ENCODE measurements at places on chromosomes 3 and 15.
A peak's percentile ranks its signal among the peaks of the same experiment; 100 is the strongest.

DNA sequence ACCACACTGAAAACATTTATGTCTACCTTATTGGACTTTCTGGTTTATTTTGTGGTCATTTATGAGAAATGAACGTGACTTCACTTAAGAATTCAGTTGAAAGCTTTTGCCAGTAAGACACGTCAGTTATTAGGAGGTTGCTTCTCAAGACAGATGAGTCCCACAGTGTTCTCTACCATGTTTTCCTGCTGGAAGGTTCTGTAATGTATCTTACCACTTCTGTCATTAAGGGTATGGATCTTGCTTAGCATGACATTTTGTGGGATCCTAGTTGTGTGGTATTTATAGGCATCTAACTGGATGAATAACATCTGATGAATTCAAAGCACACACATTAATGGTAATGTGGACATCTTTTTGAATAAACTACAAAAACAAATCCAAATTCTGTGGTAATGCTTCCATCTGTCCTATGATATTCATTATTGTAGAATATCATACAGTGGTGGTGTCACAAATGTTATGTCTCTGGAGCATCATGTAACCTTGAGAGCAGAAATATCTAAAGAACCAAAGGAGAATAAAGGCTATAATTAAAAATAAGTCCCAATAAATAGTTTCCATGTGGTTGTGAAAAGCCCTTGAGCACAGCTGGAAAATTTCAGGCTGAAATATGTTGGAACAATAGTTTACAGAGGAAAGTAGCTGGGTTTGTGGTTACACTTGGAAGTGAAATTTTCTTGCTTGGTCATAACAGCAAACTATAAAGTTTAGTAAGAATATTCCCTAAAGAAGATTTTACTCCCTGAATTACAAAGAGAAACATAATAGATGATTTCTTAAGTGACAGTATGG, 61.5 kb downstream of the C3orf38 start:
- DNase-seq, result no peak

DNA sequence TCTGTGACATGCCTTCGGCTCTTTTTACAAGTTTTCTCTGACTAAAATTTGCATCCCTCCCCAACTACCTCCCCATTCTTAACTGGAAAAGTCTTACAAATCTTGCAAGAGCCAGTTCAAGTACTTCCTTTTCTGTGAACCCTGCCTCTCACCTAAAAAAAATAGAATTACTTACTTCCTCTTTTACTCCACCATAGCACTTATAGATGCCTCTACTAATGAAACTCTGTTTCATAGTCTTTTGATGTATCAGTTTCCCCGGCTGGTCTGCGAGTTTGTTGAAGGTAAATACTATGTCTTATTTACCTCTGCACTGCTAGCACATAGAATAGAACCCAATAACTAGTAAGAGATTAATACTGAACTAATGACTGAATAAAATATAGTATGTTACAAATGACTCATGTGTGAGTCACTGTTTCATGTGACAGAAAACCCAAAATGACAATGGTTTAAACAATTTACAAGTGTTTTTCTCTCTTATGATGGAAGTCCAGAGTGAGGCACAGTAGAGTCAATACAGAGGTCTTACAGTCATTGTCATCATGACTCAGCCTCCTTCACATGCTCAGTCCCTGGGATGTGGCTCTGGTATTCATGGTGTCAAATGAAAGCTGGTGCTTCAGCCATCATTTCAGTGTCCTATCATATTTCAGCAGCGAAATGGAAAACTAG, 393.5 kb downstream of the RSL24D1 start:
- no peak for DNase-seq

DNA sequence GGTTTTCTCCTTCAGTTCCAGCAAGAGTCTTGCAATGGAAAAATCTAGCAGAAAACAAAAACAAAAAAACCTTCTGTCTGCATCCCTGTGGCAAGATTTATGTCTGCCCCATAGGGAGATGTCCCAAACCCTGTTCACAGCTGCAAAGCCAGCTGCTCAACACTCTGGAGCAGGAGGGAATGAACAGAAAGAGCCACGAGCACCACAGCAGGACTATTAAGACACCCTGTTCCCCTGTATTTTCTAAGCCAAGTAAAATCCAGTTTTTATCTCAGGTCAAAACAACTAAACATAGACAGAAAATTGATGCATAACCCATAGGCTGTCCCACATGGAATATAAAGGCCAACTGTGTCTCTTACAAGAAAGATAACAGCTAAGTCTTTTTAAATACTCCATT, 357.9 kb downstream of the LSAMP start:
- no peak for DNase-seq

DNA sequence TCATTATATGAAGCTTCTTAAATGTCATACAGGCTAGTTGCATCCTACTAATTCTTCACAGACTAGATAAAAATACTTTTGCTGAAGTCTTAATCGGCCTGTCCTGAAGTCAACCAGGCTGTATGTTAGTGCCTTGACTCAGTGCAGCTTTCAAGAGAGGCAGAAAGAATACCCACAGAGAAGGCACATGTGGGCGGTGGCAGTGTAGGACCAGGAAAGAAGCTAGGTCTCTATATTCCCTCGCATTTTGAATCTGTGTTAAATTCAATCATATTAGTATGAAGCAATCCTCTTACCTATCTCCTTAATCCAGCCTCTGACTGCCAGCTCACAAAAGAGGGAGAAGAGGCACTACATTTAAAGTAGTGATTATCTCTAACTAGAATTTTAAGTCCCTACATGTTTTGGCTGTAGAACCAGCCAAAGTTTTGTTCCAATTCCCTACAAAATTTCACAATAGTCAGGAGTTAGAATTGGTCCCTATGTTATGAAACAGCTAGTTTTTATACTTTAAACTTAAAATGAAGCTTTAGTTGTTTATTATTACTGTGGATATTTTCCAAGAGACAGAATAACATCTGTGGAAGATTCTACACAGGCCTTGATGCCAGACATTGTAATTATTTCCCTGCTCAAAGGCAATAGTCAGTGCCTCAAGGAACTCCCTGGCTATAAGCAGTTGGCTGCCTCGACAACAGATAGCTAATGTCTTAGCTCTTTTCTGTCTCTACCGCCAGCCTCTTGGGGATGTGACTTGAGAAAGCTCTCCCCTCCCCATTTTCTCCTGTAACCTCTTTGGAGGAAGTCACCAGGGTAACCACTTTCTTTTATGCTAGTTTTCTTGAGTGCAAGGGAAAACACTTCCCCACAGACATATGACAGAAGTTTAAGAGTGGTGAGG, 31.9 kb downstream of the CRTC3 start:
- no peak for DNase-seq

DNA sequence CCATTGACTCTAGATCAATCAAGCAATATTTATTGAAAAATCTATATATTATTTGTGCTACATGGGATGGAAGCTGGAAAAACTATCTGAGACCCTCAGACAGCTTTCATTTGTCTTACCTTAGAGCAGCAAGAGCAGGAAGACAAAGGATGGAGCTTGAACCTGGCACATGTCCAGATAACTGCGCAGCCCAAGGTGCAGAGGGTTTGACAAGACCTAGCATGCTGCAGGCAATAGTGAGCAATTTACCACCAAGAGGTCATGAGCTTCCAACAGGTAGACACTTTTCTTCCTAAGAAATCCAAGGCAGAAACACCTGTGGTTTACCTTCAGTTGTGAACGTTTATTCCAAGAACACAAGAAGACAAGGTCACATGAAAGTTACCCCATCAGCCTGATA, 214.7 kb upstream of the NECTIN3 start:
- no peak for DNase-seq

DNA sequence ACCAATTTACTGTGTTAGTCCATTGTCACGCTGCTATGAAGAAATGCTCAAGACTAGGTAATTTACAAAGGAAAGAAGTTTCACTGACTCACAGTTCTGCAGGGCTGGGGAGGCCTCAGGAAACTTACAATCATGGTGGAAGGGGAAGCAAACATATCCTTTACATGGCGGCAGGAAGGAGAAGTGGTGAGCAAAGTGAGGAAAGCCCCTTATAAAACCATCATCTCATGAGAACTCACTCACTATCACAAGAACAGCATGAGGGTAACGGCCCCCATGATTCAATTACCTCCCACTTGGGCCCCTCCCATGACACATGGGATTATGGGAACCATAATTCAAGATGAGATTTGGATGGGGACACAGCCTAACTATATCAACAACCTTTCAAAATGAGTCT, 20.2 kb downstream of the USF3 start:
- DNase-seq, result no peak

DNA sequence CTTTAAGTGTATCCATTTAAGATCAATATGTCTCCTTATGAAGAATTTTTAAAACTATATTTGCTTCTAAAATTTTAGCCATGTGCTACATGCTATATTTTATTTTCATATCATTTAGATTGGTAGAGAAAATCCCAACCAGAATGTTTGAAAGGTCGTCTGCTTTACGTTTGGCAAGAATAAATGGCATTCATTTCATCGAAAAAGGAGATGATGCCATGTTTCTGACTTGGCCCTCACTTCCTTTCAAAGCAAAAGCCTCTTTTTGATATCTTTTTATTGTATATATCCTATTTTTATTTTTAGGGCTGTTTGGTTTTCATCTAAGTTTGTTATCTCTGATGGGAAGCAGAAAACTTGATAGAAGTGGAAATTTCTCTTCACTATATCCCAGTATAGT, 176.2 kb downstream of the PLCL2 start:
- no peak for DNase-seq

GRCh38 chr15:59203657-59204056, 3.0 kb upstream of the LDHAL6B start:
- no peak for DNase-seq

DNA sequence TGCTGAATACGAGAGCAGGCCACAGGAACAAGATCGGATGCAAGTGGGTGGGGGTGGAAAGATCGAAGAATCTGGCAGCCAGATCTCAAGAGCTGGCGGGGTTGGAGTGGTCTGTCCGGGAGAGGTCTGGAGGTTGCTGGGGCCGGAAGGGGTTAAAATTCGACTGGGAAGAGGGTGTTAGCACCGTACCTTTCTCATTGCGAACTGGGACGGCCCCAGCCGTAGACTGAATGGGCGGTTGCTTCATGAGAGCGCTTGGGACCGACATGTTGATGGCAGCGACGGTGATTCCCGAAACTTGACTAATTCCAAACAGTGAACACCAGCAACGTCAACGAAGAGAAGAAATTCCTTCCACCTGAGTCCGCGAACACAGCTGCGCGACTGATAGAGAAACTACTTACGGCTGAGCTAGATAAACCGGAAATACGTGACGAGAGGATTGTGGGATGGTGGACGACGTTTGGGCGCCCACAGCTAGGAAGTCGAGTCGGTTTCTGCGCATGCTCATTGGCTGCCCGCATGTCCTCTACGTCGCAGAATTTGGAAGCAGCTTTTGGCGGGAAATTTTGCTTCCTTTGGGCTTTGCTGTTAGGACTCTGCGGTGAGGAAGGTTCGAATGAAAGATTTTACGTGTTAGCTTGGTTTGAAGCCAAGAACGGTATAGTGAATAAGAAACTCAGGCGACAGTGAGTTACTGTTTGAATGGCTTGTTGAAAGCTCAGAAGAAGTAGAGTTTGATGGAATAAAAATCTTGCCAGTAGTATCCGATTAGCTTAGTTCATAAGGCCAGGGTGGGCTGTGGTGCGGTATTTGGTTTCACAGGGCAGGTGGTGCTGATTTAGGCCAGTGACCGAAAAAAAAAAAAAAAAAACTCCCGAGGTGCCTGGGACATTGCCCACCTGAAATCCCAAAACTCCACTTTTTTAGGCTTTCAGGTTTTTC, at the start of gene MFAP1:
TSS of gene MFAP1 (minus strand) at position 389 of the 945 bp plus-strand sequence. CDS start at position 268, 121 bp downstream.
- DNase-seq, result peak; percentile 95

DNA sequence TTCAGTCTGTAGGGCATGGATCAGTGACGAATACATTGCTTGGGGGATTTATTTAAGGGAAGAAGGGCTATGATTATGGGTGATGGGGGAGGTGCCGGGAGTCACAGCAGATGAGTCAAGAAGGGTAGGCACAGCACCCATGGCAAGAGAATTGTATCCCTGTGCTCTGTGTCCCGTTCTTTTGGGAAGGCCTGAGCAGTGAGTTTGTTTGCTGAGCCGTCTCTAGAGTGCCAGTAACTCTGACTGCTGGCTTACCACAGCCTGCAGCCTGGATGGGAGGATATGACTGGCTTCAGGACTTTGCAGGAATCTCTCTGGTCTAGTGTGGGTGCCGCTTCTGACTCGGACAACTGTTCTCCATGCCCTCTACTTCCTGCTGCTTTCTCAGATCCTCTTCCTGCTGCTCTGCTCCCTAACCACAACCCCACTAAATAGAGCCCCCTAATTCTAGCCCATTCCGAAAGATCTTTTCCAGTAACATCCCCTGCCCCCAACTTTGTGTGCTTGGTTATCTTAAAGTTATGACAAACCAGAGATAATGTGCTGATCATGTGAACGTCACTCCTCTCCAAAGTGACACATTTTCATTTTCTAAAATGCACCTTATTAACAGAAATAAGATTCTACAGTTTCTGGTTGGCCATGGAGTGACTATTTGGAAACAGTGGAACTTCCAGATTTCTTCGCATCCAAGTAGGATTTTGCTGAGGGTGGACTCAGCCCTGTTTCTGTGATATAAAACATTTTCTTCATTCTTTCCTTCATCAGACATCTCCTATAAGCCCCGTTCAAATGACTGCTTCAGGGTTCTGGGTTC, 239.0 kb downstream of the SLCO3A1 start:
- DNase-seq, result peak; percentile 8

- no peak for DNase-seq
Measured at GRCh38 chr3:49791571-49791970, 5.2 kb upstream of the IP6K1 start.

DNA sequence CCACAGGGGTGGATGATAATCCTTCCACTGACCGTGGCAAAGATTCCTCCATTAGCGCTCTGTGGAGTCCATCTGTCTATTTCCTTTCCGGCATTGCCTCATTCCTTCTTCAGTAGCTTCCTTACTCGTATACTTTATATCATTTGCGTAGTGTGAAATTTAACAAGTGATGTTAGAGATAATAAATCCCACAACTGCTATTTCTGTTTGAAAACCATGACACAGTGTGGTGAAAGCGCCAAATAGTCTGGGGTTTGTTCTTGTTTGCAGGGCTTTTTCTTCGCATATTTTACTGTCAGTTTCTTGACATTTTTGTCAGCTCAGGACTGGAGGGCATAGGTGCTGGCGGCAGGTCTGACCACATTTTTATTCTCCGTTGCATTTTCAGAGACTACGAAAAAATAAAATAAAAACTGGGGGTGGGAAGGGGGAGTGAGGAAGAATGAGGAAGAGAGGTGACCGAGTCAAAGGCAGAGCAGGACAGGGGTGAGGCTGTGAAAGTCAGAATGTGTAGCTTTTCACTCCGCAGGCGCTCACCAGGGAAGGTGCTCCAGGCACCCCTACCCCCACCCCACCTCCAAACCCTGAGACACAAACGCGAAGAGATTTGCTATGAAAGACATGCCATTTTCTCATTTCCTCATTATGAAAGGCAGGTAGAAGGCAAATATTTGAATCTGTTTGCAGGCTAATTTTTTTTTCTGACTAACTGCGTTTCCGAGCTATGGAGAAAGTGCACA, 965.0 kb downstream of the MCTP2 start:
- DNase-seq, result no peak

DNA sequence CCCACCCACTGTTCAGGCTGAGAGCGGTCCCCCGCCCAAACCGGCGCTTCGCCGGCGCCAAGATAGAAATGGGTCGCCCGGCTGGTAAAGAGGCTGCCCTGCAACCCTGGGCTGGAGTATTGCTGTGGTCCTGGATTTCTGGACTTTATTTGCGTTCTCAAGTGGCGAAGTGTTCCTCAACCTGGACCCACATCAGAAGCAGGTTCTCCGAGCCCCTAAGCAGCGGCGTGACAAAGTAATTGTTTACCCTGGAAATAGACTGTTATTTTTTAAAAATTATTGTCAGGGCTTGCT, 481 bp upstream of the DYNC1LI1 start:
- no peak for DNase-seq
